Esophagus squamous epithelium (tissue), 5 donors: ENCODE measurements at places on chromosomes 16 and 17.

DNA sequence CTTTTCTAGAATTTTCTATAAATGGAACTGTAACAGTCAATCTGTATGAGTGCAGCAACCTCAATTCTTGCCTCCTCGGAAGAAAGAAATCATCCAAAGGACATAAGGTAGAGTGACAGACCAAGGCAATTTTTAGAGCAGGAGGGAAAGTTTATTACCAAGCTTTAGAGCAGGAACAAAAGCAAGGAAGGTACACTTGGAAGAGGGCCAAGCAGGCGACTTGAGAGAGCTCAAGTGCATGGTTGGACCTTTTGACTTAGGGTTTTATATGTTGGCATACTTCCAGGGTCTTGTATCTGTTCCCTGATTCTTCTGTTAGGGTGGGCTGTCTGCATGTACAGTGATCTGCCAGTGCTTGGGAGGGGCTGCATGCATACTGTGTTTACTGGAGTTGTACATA, 50.3 kb downstream of the SCNN1G start:
- DNase-seq, result no peak

- DNase-seq, result no peak
These were observed 9.1 kb upstream of the THAP11 start for GRCh38 chr16:67833030-67833414.

DNA sequence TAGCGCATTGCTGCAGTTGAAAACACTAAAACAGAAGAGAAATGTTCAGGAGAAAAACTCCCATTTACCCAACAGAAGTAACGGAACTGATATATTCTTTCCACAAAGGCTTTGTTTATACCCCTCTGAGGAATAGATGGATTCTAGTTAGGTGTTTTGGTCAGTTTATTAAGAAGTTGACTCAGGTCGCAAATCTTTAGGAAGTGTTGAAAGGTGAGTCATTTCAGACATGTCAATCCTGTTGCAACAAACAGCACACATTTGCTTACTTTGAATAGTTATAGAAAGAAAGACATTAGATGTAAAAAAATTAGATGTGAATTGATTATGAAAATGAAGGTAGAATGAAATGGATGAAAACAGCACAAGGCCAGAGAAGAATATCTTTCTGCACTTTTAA, 941.0 kb downstream of the KCNJ2 start:
- DNase-seq, result no peak

- DNase-seq, result no peak
These were observed 28.7 kb downstream of the ABR start for GRCh38 chr17:1150863-1151600.

GRCh38 chr16:55372792-55373488, 48.9 kb downstream of the IRX6 start:
- DNase-seq, result no peak

DNA sequence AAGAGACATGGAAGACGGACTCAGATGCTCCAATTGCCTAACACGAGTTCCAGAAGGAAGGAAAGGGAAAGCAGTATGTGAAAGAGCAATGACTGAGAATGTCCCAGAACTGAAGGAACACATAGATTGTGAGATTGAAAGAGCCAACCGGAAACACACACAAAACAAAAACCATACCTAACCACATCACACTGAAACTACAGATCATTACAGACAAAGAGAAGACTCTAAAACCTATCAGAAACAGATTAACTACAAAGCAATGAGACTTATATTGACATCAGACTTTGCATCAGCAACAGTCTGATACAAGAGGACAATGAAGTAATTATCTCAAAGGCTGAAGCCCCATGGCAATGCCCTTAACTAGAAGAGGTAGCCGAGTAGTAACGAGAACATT, 45.6 kb upstream of the CLEC18B start:
- DNase-seq, result no peak

DNA sequence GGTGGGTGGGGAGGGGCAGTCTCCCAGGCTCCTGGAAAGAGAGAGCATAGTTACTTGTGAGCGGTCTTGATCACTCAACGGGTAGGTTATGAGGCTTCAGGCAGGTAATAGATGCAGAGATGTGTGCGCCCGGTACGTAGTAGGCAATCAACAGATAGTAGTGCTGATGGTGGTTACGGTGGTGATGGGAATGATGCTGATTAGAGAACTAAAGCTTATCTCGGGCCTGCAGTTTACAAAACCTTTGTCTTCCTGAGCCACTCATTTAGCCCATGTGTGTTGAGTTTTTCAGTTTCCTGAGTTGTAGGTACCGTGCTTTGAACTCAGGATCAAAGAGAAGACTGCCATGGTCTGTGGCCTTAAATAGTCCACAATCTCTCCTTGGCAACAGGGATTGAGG, 401.0 kb downstream of the SNX29 start:
- no peak for DNase-seq
